Fibroblast of skin of right biceps (primary cell): ENCODE measurements at places on chromosomes 13 and 19.

GRCh38 chr19:18208098-18208951 is 4.5 kb upstream of the RAB3A start:
- DNase-seq, result peak; percentile 85

- no peak for DNase-seq
Measured at GRCh38 chr19:35774274-35775045, 904 bp upstream of the ARHGAP33 start.

GRCh38 chr19:52248241-52248640 is 21.1 kb upstream of the ZNF766 start:
- DNase-seq, result peak; percentile 21

GRCh38 chr13:75145927-75146326 is 336.0 kb downstream of the TBC1D4 start:
- peak; percentile 28 for DNase-seq

DNA sequence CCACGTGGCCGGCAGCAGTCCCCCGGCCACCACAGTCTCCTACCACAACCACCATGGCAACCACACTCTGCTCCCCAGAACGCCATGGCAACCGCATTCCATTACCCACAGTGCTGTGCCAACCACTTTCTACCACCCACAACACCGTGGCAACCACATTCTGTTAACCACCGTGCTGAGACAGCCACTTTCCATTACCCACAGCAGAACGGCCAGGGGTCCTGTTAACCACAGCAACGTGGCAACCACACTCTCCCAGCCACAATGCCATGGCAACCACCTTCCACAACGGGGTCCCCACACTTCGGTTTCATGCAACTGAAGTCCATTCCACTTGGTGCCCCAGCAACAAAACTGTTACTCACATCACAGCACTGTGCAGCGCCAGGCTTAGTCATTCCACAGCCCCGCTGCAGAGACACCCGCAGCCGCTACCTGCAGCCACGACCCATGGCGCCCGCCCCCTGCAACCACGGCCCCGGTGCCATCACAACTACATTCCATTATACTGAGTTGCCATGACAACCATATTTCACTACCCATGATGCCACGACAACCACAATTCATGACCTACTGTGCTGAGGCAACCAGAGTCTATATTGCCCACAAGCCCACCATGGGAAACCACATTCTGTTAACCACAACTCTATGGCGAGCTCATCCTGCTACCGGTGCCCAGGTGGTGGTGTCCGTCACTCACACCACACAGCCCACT is 10.0 kb downstream of the DPF1 start:
- DNase-seq, result peak; percentile 71
